ENCODE measurements at places on chromosomes 3 and 15.
A peak's percentile ranks its signal among the peaks of the same experiment; 100 is the strongest.

- no peak for DNase-seq
Observed at GRCh38 chr3:17726313-17726712, 16.1 kb downstream of the TBC1D5 start.

- DNase-seq: no peak
Observed at GRCh38 chr15:63041402-63041973, 1.1 kb upstream of the TPM1 start.

- no peak for DNase-seq
Observed at GRCh38 chr15:47504624-47505256, 212.6 kb upstream of the SEMA6D start.

GRCh38 chr3:101673953-101674352 is 3.0 kb downstream of the ZBTB11 start:
- DNase-seq: no peak

DNA sequence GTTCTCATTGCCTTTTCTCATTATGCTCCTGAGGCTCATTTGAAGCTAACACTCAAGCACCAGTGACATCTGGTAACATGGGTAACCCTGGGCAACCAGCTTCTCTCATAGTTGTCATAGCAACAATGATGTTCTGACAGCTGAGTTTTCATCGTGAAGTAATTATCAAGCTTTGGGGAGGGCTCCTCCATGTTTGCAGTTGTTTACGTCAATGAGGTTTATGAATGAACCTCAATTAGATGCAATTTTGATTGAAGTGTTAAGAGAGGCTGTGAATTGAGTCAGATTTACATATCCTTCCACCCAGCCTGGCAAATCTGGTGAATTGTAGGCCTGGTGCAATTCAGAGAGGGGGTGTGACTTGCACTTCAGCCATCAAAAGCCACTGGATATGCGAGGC is 119.3 kb upstream of the CHD2 start:
- no peak for DNase-seq

DNA sequence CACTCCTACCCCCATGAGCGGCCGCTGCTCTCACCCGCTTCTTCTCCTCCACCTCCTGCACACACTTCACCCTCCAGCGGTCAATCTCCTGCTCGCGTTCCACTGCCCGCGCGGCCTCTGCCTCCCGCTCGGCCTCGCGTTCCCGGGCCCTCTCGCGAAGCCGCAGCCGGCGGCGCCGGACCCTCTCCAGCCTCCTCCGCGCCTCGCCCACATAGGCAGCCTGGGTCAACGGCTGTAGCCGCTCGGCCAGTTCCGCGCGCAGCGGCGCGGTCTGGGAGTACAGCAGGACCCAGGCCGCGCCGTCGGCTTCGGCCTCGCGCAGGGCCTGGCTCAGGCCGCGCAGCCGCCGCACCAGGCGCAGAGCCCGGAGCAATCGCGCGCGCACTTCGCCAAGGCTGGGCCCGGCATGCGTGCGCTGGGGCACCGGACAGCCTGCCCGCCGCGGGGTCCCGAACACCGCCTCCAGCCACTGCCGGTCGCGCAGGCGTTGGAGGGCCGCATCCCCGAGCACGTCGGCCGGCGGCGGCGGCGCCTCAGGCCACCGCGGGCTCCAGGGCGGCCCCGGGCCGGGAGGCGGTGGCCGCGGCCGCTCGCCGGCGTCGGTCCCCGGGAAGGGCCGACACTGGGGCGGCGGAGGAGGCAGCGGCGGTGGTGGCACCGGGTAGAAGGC is 595 bp downstream of the PDCD7 start:
- no peak for DNase-seq

DNA sequence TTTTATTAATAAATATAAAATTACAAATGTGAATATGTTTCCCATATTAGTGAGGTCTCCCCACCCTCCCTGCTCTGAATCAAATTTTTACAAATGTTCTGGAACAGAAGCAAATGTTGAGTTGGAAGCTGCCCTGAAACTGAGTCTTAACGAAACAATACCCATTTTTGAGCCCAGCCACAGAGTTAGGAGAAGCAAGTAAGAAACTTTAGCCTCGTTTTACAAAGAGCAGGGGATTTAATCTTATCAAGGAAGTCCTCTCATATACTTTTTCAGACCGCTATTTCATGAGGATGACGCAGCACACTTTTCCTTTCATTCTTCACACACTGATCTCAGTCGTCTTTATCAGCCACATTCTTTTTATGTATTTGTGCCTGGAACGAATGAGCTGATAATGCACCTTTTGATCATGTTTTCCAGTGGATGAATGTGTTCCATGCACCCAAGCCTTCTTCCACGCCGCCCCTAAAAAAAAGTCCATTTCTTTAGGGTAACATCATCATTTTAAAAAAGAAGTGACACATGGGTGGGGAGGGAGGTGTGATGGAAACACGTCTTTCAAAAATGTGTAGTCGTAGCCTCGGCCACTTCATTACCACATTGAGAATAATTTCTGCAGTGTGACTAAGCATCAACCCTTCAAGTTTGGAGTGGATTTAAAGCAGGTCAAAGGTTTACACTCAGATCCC is 48.1 kb downstream of the SETMAR start:
- no peak for DNase-seq

DNA sequence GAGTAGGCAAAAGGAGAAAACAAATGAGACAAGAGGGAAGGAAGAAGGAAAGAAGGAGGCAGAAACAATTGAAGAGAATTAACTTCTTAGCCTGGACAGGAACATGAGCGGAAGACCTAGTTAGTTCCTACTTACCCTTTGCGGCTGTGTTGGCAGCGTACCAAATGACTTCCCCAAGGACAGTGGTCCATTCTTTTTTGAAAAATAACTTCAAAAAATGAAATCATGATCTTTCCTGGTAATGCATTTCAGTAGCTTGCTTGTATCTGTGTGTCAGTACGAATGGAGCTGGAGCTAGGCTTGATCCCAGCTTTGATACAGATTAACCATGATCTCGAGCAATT is 41.5 kb upstream of the CFAP161 start:
- DNase-seq: no peak

GRCh38 chr15:74802290-74802689 is 10.3 kb upstream of the LMAN1L start:
- DNase-seq: no peak

- DNase-seq: no peak
Observed at GRCh38 chr15:72685301-72685924, 569 bp downstream of the HIGD2B start.

DNA sequence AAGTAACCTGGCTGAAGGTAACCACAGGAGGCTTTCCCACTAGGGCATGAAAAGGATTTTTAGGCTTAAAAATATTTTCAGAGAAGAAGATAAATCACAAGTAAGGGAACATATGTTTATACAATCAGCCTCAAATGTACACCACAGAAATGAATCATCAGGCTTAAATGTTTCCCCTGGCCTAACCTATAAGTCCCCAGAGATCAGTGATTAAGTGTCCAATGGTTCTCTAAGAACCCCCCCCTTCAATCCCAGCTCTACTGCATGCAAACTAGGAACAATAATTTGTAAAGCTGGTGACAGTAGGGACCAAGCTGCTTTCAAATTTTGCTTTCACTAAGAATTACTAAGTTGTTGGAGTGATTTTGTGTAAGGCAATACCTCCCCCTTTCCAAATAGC is 431.6 kb upstream of the LMCD1 start:
- DNase-seq: no peak

DNA sequence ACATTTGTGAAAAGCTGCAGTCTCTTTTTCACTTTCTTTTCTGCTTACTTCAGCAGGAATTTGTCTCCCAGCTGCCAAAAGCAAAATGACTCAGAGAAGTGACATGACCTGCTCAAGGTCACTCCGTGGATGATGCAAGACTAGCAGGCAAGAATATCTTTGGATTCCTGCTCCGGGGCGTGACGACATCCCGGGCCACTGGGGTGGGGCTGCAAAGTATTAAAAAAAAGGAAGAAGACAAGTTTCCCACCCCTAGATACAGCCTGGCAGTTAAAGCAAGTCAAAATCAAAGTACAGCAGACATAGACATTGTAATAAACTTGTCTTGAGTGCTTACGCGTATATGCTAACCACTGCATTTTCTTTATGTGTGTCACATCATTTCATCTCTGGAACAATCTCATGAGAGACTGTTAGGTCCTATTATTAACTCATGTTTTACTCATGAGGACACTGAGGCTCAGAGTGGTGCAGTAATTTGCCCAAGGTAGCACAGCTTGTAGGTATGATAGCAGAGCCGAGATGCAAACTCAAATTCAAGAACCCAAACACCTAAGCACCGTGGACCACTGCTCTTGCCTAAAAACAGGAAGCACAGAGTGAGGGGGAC is 485.2 kb upstream of the PROK2 start:
- no peak for DNase-seq

DNA sequence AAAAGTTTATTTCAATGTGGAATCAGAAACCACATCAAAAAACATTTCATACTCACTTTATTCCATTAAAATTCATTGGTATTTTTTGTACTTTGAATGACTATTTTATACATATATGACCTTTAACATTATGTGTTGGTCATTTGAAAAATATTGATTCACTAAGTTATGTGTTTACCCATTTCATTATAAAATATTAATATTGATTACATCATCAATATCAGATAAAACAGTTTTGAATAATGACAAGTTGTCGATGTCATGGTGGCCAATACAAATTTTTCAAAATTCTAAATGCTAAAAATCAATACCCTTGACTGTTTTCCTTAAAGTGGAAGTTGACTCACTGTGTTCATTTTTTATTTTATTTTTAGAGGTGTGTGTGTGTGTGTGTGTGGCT is 239.7 kb upstream of the ROBO1 start:
- no peak for DNase-seq

DNA sequence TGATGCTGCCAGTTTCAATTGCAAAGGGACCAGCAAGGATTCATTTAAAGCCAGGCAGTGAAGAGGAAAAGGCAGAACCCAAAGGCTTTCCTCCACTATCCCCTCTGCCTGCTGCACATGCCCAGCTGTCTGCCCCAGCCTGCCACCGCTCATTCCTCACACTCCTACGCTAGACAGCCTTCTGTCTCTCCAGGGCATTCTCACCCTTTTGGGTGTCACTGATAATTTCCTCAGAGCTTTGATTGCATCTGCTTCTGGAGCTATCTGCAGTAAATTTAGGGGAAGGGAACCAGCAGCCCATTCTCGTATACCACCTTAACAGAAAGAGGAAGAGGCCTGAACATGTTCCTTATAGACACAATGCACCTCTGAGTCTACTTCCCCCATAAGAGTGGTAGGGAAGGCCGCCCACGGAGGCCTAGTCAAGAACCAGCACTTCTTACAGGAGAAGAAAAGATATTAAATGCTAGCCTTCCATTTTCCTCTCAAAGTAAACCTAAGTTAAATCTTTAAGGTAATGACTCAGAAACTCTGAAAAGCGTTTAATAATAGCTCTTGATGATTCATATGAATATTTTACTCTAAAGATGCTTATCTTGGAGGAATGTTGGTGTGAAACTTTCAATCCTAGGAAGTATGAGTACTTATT is 20.9 kb downstream of the NUDT16 start:
- no peak for DNase-seq

DNA sequence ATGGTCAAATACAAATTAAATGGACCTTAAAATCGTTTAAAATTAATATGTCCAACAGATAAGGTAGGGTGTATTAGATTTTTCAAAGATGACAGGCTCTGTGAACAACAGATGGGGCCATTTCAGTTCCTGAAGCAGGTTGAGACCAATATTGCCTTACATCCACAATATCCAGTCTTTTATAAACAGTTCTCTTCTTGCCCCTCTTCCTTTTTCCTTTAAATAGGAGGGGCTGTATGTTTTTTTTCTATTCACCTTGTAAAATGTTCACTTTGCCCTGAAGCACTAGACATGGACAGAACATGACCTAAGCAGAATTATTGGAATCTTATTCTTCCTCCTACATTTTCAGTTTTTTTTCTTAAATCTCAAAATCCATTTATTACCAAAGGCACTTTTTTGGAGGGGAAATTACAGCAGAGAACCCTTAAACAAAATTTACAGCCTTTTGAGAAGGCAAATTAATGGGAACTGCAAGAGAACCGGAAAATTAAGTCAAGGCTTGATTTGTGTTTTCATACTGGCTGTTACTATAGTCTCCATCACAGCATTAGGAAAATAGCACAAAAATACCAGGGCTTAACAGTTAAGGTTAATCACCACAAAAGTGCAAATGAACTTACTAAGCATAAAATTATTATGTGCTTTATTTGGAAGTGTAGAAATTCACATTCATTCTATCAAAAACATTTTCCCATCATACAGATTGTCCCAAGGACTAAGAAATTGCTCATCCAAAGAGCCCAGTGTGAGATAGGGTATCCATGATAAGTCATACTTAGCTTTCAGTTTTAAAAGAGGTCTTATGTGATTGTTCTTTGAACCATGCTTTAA is 55.8 kb downstream of the CMSS1 start:
- DNase-seq: no peak

GRCh38 chr3:183189641-183190040 is 27.1 kb upstream of the LAMP3 start:
- DNase-seq: no peak

- DNase-seq: no peak
Observed at GRCh38 chr3:31833391-31834190, 147.5 kb downstream of the OSBPL10 start.

DNA sequence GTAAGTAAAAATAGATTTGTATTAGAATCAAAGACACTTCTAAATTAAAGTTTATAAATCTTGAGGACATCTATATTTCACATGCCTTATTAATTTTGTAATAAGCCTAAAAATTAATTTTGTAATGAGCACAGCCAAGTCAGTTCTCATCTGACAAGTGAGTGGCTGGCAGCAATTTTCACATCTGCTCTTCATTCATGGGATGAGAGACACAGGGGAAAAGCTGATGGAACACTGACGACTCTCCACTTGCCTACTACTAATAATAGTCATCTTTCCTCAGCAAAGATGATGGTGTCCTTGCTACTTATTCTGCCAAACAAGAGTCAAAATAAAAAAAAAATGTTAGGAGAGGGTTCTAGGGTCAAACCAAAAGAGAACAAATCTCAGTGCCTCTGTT is 14.4 kb upstream of the CMSS1 start:
- DNase-seq: no peak

DNA sequence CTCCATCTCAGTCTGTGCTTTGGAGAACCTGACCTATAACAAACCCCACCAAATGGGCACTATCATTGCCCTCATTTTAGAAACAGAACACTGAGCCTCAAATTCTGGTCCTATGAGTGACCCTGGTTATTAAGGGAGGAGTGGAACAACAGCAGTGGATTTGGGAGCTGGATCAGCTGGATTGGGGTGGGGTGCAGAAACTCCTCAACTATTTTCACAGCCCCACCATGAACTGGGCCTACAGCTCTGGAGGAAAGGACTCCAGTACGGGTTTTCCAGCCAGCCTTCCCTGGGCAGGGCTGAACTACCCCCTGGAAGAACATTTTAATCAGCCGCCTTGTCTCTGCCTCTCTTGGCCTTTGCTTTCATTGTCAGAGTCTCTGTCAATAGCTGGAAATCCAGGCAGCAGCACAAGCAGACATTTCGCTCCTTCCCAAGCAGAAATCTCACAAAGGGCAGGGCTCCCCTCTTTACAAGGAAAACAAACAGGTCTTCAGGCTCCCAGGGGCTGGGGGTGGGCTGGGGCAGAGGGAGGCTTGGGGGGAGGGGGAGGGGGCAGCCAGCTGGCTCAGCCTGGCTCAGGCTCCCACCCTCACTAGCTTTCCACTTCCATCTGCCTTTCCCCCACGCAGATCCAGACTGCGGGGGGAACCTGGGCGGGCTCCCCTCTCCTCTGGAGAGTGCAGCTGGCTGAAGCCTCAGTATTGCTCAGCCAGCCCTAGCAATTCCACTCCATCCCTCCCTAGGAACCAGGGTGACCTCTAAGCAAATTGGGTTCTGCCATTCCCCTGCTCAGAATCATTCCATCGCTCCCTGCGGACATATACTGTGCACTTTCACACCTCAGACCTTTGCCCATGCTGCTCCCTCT is 13.7 kb upstream of the TLE3 start:
- DNase-seq: peak; percentile 28

GRCh38 chr3:134928819-134929218 is 133.8 kb downstream of the EPHB1 start:
- DNase-seq: no peak

- no peak for DNase-seq
Observed at GRCh38 chr15:31223478-31224350, 102.9 kb upstream of the KLF13 start.

Measured in NCI-H2107 (cell line).